ENCODE measurements at places on chromosomes 12 and 14.

DNA sequence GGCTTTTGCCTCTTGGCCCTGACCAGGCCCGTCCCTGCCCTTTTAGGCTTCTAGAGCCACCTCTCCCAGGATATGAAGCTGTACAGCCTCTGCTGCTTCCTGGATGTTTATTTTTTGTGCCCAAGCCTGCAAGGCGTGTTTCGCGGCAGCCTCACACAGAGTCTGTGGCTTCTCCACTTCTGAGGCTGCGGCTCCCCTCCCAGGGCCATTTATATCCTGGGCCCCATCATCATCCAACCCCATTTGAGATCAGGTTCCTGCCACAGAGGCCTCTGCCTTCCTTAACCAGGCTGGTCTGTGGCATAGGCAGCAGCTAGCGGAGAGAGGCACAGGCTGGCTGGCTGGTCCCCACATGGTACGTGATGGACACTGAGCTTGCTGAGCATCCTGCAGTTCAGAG lies 114.1 kb upstream of the PWP1 start:
- DNase-seq: no peak

- DNase-seq: no peak
Measured at GRCh38 chr12:87274594-87275245, 754.5 kb downstream of the C12orf50 start.

DNA sequence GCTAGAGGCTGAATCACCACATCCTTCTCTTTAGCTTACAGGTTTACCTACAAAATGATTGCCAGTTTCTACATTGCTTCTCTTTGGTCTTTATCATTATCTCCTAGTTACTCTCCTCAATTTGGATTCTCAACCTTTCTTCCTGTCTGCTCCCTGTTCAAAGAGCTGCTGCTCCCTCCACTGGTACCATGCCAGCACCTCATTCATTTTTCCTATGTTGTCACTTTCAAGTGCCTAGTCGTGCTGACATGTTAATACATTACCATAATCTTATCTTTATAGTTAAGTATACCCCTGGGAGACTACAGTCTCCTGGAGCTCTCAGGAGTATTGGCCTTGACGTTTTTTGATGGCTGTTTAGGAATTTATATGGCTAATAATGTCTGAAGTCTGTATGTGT lies 14.2 kb downstream of the FRS2 start:
- no peak for DNase-seq

DNA sequence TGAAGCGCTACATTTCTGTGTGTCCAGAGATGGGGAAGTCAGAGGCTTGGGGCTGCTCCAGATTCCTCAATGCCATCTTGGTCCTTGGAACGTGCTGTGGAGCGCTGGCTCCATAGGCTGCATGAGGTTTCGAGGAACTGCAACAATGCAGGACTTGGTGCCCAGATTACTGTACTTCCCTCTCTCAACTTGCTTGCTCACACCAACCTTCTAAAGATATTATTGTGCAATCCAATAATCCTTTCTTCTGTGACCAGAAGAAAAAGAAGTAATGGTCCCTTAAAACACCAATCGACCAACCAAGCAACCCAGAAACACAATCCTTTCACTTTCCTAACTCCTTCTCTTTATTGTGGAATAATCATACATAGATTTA lies 3.7 kb downstream of the PRICKLE1 start:
- DNase-seq: no peak

DNA sequence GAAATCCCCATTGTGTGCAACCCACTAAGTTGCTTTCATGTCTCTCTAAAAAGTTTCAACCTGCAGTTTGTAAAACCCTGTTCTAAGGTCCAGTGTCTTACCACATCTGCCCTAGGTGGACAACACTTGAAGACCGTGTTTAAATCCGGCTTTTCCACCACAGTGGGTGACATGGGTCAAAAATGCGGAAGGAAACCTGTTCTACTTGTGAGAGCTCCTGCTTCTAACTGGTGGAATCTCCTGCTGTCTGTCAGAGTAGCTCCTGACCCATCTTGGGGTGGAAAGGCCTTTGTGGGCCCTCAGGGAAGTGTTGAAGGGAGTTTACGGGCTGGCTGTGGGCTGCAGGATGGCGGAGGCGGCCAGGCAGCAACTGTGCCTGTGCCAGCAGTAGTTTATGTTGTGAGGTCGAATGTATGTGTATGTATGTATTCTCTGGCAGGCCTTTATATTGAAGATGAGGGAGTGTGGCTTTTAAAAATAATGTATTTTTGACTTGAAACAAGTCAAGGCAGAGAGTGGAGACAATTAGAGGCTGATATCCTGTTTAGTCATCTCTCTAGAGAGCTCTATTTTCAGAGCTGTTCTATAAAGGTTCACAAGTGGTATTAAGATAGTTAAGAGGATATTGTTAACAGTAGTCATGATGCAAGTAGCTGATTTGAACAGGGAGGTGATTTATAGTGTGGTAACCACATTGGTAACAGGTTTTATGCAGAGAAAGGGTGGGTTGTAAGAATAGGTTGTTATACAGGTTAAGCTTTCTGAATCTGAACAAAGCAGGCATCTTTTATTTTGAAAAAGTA lies 67.0 kb downstream of the PRKCH start:
- DNase-seq: no peak

DNA sequence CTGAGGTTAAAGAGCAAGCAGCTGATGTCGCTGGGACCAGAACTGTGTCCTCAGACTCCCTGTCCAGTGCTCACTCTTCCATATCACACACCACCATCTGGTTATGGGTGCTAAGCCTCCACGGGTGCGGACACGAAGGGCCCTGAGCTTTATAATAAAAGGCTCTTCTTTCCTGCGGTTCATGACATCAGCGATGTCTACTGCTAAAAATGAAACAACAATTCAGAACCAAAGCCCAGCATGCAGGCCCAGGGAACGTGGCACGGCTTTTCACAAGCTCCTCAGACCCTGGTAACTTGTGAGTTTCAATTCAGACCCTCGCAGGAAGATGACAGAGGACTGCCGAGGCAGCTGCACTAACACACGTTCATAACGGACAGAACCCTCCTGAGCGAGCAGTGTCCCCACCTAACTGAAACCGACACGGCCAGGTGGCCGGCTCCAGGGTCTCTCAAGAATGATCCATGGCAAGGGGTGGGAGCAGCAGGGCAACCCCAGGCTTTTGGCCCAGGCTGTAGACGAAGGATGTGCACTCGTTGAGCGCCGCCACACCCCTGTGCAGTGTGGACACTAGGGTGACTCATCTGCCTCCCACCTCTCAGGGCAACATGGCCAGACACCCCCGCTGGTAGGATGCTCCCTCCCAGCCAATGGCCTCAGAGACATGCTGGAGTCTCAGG lies 180.3 kb downstream of the CALM1 start:
- DNase-seq: no peak

DNA sequence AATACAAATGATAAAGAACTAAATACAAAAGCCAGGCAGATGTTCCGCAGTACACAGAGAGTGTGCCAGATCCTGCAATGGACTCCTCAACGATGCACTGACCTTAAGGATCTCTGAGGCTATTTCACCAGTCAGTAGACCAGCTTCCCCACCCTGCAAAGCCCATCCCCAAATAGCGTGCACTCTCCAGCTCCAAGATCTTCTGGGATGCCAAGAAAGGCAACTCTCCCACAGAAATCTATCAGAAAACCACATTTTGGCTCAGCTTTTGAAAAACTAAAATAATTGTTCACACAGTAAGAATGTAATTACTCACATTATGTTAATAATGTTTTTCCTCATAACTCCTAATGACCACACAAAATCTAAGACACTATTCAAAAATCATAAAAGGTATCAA lies 90.4 kb downstream of the PPP2R5E start:
- no peak for DNase-seq

- no peak for DNase-seq
Measured at GRCh38 chr12:67692966-67693365, 44.4 kb downstream of the DYRK2 start.

DNA sequence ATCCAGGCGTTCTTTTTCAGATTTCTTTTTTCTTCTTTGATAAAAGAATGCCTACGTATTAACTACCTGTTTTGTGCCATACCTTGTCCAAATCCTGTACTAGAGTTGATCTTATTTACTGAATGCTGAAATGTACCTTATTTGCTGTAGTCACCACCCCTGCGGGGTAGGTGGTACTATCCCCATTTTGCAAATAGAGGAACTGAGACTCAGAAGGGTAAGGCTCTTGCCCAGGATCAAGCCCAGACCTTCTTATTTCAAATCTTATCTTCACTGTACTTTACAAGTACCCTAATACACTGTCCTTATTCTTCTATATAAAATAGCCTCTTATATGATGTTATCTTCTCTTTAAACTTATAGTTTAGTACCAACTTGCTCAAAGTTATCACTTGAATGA lies 206.5 kb downstream of the SLC41A2 start:
- DNase-seq: no peak

DNA sequence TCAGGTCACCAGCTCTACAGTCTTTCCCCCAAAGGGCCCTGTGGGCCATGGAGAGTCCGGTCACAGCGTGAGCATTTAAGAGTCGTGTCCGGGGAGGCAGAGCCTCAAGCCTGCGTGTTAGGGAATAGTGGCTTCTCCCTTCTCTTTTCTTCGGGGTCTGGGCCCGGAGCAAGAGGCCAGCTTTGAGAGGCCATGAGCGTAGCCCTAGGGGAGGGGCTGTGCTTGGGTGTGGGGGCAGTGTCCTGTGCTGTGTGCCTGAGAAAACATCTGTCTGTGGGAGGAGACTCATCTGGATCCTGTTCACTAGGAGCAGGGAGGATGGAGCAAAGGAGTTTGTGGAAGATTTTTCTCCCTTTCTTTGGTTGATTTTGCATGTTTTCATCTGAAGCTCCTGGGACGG lies 5.3 kb downstream of the LRP1-AS start:
- DNase-seq: no peak

GRCh38 chr12:4118017-4118510 lies 155.5 kb upstream of the CCND2 start:
- no peak for DNase-seq

DNA sequence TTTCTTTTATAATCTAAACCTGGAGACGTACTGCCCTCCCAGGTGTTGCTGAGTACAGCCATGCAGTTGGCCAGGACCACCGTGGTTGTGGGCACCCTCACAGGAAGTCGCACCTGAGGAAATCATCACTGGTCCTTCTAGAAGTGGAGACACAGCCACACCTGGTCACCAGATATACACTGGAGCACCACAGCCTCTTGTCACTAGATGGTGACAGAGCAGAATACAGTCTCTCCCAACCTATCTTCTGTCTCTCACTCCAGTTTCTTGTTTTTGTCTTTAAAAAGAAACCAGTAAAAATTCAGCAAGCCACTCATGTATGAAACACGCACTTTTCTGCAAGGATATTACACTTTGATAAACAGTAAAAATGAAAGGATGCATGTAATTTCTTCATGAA lies 43.1 kb upstream of the GPHB5 start:
- DNase-seq: no peak

- no peak for DNase-seq
Measured at GRCh38 chr14:65414961-65415589, 2.5 kb downstream of the FUT8 start.

DNA sequence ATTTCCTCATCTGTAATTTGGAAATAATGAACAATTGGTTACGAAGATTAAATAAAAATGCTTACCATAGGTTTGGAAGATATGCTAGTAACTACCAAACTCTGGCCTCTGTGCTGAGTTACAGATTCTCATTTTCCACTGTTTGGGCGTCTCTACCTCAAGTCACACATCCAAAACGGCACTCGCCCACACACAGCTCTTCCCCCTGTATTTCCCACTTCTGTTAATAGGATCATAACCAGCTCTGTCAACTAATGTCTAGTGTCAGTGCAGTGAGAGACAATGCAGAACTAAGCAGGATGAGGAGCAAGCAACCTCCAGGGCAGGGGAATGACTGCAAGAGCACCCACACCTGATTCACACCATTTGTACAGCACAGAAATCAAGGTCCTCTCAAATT lies 10.9 kb upstream of the SYCP3 start:
- no peak for DNase-seq

- no peak for DNase-seq
Measured at GRCh38 chr12:118541934-118542333, 165.6 kb downstream of the SUDS3 start.

DNA sequence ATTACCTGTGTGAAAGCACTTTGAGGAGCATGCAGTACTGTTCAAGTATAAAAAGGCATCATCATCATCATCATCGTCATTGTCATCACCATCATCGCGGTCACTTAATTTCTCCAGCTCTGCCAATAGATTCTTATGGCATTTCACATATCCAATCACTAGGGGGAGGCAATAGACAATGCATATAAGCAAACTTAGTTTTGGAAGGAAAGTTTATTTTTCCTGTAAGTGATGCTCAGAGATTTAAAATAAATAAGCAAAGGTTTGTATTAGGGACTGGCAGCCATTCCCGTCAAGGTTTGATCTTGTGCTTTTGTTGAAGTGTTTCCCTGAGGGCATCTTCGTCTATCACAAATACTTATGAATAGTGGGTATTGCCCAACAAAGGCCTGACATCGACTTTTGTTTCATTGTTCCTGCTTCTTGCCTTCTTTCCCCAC lies 127.4 kb downstream of the KTN1 start:
- DNase-seq: no peak

DNA sequence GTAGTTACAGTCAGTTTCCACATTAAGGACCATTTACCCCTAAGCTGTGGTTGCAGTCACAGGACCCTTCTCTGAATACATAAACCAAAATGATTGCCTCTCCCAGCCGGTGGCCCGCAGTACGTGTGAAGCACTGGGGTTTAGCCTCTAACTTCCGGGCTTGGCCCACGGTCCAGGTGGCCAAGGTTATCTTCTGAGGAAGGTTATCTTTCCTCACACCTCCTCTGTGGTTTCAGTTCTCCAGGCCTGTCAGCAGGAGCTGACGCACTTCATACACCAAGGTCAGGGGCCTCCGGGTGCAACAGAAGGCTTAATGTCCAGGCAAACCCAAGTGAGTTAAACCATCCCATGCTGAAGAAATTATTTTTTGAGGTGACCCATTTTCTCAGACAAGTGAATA lies 291.0 kb upstream of the FKBP4 start:
- no peak for DNase-seq

DNA sequence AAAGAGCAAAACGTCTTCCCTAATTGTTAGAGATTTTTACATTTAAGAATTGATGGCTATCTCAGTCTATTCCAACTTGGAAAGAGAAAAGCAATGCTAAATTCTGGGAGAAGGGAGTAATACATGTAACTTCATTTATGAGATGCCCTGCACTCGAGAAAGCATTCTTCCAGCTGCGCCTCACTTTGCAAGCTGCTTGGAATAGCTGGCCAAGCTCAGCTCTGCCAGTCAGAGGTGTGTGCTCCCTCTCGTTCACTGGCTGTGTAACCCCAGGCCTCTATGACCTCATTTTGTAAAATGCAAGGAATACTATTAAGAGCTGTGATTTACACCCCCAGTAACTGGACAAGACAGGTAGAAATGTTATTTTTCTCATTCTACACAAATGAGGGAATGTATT lies 79.1 kb downstream of the OTX2 start:
- DNase-seq: no peak
